ENCODE measurements at places on chromosomes 7 and 10.
A peak's percentile ranks its signal among the peaks of the same experiment; 100 is the strongest.

- DNase-seq, result no peak
These were observed 235.1 kb upstream of the CXCL12 start for GRCh38 chr10:44619975-44620374.

DNA sequence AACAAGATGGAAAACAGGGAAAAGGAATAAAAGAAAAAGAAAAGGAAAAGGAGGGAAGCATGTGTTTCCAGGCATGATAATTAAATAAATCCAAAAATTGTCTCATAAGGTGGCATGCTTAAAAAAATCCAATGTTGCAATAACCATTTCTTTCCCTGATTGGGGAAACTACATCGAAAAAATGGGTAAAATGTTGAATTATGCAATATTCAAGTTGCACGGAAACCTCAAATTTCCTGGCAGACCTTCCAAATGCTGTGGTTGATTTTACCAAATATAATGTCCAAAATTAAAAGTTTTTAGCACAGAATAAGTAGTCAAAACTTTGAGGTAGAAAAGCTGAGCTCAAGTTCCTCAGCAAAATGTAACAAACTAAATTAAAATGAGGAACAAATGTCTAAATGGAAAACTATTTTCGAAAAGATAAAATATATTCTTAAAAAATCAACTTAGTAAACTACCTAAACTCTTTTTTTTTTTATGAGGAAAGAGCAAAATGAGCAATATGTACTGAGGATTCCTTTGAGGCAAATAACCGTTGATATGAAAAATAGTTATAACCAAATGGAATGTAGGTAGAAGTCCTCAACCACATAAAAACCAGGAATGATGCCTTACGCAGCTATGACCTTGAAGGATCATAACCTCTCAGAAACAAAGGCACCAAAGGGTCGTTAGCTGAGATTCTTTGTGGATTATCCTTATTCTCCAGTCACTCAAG is 52.6 kb downstream of the MACC1 start:
- DNase-seq, result no peak

- DNase-seq, result no peak
These were observed 210.4 kb downstream of the PAXIP1 start for GRCh38 chr7:154792436-154793055.

DNA sequence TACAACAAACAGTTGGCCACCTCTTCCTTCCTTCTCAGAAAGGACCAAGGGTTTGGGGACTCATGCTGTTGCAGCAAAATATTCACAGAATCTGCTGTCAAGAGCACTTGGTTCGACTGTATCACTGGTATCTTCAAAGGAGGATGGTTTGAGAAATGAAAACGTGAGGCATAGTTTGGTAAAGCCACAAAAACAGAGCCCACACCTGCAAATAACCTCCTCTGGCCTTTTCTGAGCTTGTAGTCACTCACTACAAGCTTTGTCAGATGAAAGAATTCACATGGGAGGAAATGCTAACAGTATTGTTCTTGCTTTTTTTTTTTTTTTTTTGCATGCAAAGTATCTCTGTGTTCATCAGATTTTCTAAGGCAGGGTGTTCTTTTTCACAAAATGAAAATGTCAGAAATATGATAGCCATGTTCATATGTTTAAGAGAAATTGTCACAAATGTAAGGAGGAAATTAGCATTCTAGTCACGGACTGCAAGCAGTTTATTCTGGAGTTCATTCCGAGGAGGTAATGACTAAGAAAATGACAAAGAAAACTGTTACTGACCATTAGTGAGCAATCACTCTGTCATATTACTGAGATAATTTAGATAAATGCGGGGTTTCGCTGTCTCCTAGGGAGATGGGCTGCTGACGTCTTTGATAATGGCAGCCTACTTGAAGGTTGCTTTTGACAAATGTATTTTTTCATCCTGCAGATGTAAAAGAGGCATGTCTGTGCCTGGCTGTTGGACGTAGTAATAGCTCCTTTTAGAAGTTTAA is 117.8 kb upstream of the MYO3A start:
- DNase-seq, result no peak

GRCh38 chr10:69451209-69451783 is at the start of gene TSPAN15:
TSS of gene TSPAN15 (plus strand) at chr10:69451465. CDS start at chr10:69451595, 130 bp downstream.
- peak; percentile 83 for DNase-seq

Data from GM06990 (cell line).